ENCODE measurements at places on chromosomes 16 and 17. TPM values are rescaled to one million over a fixed set of nuclear protein-coding genes. Genes with fewer than 3 reads are reported as not detected.

SMIM5 gene
- 3.7 TPM for polyA plus RNA-seq

HEATR9 gene
- not detected for polyA plus RNA-seq

BAIAP3 gene
- 1.7 TPM for polyA plus RNA-seq

CD300LB gene
- not detected for polyA plus RNA-seq

IL21R gene
- polyA plus RNA-seq = 0.10 TPM

CXCL16 gene
- polyA plus RNA-seq = 3.7 TPM

PIRT gene
- not detected for polyA plus RNA-seq

FOXJ1 gene
- polyA plus RNA-seq = not detected

YBX2 gene
- polyA plus RNA-seq = 0.43 TPM

COQ7 gene
- polyA plus RNA-seq = 26.1 TPM

GRCh38 chr17:48546924-48547807 is 2.3 kb upstream of the HOXB2 start:
- peak overlapping the region; percentile 17 for H3K4me3 ChIP-seq
- peak overlapping the region; percentile 83 for H3K27ac ChIP-seq
- H3K36me3 ChIP-seq = no peaks in the 10 kb centered on the region
- H3K27me3 ChIP-seq = peaks cover 72% of the 10 kb centered on the region

DNA sequence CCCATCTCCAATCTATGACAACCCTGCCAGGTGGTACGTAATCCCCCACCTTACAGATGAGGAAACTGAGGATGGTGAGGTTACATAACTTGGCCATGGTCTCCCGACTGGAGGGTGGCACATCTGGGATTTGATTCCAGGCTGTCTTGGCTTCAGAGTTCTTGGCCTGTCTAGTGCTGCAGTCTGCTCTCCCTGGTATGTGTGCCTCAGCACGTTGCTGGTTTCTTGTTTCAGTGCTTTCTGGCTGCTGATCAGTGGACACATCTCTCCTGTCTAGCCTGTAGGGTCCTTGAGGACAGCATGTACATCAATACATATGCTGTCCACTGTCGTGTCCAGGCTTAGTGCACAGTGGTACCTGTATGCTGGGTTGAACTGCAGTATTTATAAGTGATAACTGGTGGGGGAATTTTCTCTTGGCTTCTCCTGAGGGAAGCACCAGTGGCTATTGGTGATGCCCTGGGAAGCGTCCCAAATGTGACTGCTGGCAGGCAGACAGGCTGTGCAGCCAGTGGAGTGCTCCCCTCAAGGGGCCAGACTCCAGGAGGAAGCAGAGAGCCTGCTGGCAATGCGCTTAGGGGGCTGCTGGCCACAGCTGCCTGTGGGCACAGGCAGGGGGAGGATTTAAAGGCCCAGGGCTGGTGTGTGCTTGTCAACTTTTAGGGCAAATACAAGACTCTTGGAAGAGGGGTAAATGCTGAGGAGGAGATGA is 14.4 kb downstream of the CTRL start:
- H3K27ac ChIP-seq = peak overlapping the region; percentile 46
- peak; percentile 76 for DNase-seq
- H3K36me3 ChIP-seq = peaks cover 13% of the 10 kb centered on the region
- no peak overlapping the region for H3K4me3 ChIP-seq

DNA sequence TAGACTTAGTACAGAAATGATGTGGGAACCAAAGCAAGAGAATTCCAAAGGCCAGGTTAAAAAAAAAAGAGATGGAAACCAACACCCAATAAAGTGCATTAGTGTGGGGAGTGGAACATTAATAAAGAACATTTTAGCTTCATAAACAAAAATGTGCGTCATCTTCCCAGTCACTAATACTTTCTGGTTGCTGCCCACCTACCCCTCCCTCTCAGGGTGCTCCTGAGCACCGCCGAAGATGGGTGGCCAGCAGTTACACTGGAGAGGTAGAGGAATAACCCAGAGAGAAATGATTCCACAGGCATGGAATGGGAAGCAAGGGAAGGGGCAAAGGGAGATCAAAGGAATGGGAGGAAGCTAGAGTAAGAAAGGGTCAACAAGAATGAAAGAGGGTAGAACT is 6.0 kb upstream of the CHD3 start:
- no peak overlapping the region for H3K4me3 ChIP-seq
- H3K27ac ChIP-seq = no peak overlapping the region
- no peaks in the 10 kb centered on the region for H3K27me3 ChIP-seq
- no peak for DNase-seq

- H3K27ac ChIP-seq = no peak overlapping the region
- H3K4me1 ChIP-seq = no peaks in the 10 kb centered on the region
- no peaks in the 10 kb centered on the region for H3K27me3 ChIP-seq
- H3K36me3 ChIP-seq = no peaks in the 10 kb centered on the region
Observed at GRCh38 chr16:65083164-65083857, 38.6 kb downstream of the CDH11 start.

- H3K4me3 ChIP-seq = peak overlapping the region; percentile 56
- H3K27me3 ChIP-seq = no peaks in the 10 kb centered on the region
- peak; percentile 76 for DNase-seq
- peaks cover 63% of the 10 kb centered on the region for H3K4me1 ChIP-seq
- H3K36me3 ChIP-seq = no peaks in the 10 kb centered on the region
Observed at GRCh38 chr17:17724307-17725010, 43.2 kb downstream of the RAI1 start.

GRCh38 chr17:79647456-79647915 is 36.6 kb upstream of the RBFOX3 start:
- H3K27me3 ChIP-seq = peaks cover 24% of the 10 kb centered on the region
- no peaks in the 10 kb centered on the region for H3K4me1 ChIP-seq
- H3K27ac ChIP-seq = no peak overlapping the region
- no peak for DNase-seq
- H3K36me3 ChIP-seq = no peaks in the 10 kb centered on the region
- no peak overlapping the region for H3K4me3 ChIP-seq

DNA sequence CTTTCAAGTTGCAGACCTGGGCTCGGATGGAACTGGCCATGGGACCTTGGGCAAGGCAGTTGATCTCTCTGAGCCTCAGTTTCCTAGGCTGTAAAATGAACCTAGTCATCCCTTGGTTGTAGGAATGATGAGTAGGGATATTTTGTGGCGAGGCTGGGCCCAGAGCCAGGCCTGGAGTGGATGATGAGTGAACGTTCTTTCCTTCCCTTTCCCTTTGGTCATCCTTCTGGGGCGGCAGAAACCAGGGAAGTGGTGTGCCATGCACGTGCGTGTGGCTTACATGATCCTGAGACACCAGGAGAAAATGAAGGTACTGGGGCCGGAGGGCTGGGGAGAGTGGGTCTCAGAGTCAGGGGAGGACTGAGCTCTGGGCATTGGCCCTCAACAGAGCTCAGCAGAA is 8.4 kb downstream of the FBRS start:
- H3K4me1 ChIP-seq = peaks cover 17% of the 10 kb centered on the region
- no peak overlapping the region for H3K4me3 ChIP-seq
- peaks cover 15% of the 10 kb centered on the region for H3K36me3 ChIP-seq
- DNase-seq = no peak

DNA sequence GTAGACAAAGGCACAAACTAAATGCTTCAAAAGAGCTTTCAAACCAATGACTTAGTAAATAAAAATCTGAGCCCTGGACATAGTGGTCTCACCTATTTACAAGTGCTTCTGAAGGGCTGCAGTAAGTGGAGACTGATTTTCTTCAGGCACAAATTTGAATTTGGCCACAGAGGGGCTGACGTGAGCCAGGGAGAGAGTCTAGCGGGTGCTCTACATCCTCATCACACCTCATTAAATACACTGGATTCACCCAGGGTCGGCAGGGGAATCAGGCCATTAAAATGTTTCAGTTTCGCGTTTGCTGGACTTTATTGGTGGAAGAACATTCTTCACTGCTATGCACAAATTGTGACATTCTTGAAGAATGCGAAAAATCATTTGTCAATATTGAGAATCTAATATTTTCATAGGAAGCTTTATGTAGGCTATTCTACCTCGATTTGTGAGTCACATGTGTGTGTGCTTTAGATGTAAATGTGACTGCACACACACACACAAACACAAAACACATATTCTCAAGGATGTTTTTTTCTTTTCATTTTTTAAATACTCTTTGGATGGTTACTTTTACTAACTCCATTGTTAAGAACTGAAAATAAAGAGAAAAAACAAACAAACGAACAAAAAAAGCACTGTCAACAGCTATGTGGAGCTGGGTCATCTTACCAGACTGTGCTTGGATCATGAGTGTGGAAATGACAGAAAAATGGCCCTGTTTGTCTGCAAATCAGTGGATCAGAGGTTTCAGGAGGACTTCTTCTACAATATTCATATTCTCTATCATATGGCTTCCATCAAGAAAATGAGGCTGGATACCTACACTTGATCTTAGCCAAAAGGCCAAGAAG is 58.9 kb downstream of the CDH11 start:
- no peak for DNase-seq
- no peaks in the 10 kb centered on the region for H3K4me1 ChIP-seq
- H3K27me3 ChIP-seq = no peaks in the 10 kb centered on the region
- no peak overlapping the region for H3K4me3 ChIP-seq

- H3K27ac ChIP-seq = no peak overlapping the region
- H3K27me3 ChIP-seq = peaks cover 7% of the 10 kb centered on the region
- H3K4me3 ChIP-seq = no peak overlapping the region
- no peak for DNase-seq
- no peaks in the 10 kb centered on the region for H3K4me1 ChIP-seq
Observed at GRCh38 chr17:34613064-34614019, 34.0 kb downstream of the TMEM132E start.

DNA sequence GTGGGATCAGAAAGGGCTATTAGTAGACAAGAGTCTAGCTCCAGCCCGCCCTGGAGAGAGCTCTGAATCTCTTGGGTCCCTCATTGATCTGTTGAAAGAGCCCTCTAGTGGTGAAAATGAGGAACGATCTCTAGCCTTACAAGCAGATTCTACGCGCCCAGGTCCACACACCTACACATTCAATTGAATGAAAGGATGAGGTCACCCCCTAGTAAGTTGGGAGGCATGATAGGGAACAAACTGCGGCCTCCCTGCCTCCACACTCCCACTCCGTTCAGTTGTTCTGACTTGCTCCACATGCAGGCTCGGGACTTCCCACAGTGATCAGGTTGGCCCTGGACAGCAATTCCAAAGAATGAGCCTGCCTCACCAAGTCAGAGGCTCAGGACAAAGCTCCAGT is 2.9 kb upstream of the CACNG3 start:
- DNase-seq = no peak
- H3K27me3 ChIP-seq = peaks cover 48% of the 10 kb centered on the region

DNA sequence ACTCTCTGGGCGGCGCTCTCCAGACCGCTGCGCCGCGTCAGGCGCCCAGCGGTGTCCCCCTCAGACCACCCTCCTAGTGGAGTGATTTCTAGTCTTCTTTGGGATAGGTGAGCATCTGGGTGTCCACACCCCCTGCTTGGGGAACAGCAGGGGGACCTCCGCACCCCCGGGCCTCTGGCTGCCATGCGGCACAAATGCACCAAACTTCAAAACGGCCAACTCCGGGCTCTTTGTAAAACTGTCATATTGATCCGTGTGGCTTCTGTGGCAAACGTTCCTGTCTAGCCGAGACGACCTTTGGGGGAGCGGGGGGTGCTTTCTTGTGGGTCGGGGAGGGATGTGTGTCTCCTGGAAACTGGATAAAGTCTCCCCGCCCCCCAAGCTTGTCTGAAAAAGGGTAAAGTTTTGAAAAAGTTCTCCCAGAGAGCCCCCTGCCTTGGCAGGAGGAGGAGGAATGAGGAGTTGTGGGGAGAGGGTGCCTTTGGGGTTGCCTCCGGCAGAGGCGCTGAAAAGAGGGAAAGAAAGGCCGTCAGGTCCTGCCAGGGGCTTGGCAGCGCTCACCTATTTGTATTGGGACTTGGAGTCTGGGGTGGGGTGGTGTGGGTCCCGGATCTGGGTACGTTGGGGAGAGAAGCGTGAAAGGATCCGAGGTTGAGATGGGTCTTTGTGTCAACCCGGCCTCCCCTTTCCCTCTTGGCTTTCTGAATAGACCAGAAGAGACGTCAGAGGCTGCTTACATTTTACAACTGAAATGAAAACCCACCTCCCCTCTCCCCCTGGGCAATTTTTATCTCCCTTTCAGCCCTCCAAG is 2.2 kb upstream of the CHD3 start:
- peak overlapping the region; percentile 79 for H3K4me3 ChIP-seq
- H3K27ac ChIP-seq = peak overlapping the region; percentile 36
- no peak for DNase-seq
- no peaks in the 10 kb centered on the region for H3K36me3 ChIP-seq
- H3K4me1 ChIP-seq = peaks cover 35% of the 10 kb centered on the region
- H3K27me3 ChIP-seq = no peaks in the 10 kb centered on the region

DNA sequence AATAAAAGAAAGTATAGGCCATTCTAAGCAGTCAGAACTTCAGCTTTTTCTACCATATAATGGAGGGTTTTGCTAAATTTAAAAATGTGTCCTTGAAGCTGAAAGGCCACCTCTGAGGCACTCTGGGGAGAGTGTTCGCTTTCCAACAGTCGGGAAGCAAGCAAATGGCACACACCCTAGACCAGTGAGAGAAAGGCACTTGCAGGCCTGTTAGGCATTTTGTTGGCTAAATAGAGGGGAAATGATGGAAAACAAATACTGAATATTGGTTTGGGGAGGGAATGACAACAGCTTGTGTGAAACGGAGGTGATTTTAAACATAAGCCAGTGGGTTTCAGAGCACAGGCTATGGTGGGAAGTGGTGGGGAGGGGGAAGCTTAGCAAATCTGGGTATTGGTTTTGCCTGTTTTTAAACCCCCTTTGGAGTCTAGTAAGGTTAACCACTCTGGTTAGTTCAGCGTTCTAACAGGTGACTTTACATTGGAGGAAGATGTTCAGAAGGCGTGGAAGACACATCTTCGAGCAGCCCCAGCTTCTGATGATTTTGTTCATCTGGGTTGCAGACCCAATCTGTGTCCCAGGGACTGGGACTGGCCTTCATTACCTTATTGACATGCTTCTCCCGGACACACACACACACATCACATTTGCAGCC is 90.5 kb downstream of the PRKCA start:
- no peak overlapping the region for H3K27ac ChIP-seq
- no peaks in the 10 kb centered on the region for H3K4me1 ChIP-seq
- H3K4me3 ChIP-seq = no peak overlapping the region
- H3K27me3 ChIP-seq = no peaks in the 10 kb centered on the region
- no peak for DNase-seq

DNA sequence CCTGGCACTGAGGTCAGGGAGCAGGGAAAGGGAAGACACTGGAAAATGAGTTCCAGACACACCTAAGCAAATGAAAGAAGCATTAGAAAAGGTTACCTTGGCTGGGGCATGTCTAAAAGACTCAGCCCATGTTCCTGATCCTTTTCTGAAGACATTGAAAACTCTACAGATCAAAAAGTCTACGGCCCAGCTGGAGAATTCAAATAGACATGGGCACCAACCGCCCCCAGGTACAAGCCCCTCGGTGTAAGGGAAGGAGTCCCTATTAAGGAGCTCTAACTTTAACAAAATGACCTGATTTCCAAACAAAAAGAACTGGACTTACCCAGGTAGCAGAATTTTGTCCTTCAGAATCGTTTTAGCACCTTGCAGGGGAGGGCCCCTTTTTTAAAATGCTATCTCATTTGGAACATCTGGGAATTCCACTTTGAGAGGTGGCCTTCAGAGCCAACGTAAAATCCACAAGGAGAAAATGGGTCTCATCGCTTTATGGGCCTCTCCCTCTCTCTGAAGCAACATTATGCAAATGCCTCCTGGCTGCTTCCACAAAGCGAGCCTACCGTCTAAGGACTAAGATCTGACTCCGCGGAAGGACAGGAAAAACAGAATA is 43.6 kb upstream of the RBFOX3 start:
- H3K4me1 ChIP-seq = no peaks in the 10 kb centered on the region
- H3K36me3 ChIP-seq = no peaks in the 10 kb centered on the region
- no peak overlapping the region for H3K27ac ChIP-seq
- no peaks in the 10 kb centered on the region for H3K27me3 ChIP-seq
